ENCODE measurements at places on chromosomes 11 and 22.

DNA sequence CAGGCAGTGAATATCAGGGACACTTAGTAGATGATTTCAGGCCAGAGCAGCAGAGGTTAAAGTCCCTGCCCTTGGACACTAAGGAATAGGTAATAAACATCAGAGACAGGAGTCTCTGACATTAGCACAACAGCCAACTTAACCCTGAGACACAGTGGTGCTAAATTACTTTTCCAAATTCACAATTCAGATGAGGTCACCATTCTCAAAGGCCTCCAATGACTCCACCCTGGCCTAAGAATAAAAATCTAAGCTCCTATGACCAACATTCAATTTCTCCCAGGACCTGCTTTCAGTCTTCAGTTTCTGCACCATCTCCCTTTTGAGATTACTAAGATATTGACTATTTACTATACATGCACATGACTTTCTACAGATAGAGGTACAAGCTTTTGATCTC lies 42.0 kb downstream of the BLID start:
- no peak overlapping the region for H3K4me3 ChIP-seq
- no peak for DNase-seq
- no peak overlapping the region for H3K27ac ChIP-seq
- no peaks in the 10 kb centered on the region for H3K4me1 ChIP-seq
- H3K36me3 ChIP-seq, result no peaks in the 10 kb centered on the region

DNA sequence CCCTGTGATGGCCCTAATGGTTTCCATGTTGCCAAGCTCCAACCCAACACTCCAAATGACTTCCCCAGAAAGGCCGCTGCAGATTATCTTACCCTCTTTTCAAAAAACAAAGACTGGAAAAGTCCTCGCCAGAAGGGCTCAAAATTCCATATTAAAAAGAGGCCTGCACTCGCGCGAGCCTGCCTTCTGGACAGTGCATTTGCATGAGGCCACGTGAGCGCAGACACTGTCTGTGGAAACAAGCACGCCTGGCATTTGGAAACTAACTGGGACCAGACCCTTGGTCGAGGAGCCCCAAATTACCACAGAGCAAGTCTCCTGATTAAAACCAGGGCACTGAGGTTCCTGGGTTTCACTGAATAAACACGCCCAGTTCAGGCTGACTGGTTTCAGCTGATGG lies 42.9 kb downstream of the ABTB2 start:
- H3K36me3 ChIP-seq, result no peaks in the 10 kb centered on the region
- no peaks in the 10 kb centered on the region for H3K27me3 ChIP-seq
- no peak for DNase-seq
- H3K4me3 ChIP-seq, result no peak overlapping the region
- H3K4me1 ChIP-seq, result no peaks in the 10 kb centered on the region

DNA sequence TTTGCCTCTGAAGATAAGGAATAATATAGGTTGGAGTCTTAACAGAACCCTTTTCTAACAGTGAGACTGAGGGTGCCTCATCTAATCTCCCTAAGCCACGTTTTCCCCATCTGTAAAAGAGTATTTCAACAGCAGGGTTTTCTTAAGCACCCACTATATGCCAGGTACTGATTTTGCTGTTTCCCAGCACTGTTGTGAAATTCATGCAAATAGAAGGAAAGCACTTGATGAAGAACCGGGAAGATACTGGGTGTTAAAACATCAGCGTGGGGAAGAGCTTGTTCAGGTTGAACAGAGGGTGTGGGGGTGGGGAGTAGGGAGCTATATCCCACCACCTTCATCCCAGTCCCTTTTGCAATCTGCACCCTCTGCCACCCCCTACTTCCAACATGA lies 2.8 kb downstream of the HMOX1 start:
- peaks cover 7% of the 10 kb centered on the region for H3K4me1 ChIP-seq
- H3K27ac ChIP-seq, result no peak overlapping the region
- H3K36me3 ChIP-seq, result no peaks in the 10 kb centered on the region
- no peak for DNase-seq
- H3K27me3 ChIP-seq, result no peaks in the 10 kb centered on the region
- H3K4me3 ChIP-seq, result no peak overlapping the region

- H3K27me3 ChIP-seq, result no peaks in the 10 kb centered on the region
- DNase-seq, result no peak
- H3K4me3 ChIP-seq, result peak overlapping the region; percentile 99
- H3K4me1 ChIP-seq, result peaks cover 18% of the 10 kb centered on the region
- peak overlapping the region; percentile 75 for H3K27ac ChIP-seq
Measured at GRCh38 chr11:116787436-116787785, 412 bp downstream of the ZPR1 start.

DNA sequence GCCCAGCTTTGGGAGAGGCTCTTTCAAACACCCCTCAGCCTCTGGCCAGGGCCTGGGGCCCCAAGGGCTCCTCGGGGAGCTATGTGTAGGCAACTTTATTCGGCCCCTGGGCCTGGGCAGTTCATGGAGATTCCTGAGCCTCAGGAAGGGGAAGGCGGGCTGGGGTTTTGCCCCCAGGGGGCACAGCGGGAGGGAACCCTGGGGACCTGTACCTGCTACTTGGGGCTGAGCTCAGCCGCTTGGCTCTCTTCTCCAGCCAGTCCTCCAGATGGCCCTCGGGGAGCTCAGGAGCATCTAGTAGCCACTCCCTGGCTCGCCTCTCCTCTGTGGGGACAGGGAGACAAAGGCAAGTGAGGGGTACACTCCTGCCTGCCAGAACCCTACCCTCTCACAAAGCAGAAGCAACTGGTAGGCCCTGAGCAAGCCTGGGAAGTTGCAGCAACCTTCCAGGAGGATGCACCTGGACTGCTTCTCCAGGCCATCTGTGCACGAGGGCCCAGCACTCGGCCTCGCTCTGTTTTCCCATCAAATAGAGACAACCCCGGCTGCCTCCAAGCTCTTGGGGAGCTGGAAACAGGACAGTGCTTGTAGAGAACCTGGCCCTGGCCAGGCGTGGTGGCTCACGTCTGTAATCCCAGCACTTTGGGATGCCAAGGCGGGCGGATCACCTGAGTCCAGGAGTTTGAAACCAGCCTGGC lies 18.5 kb downstream of the CABP7 start:
- H3K36me3 ChIP-seq, result no peaks in the 10 kb centered on the region
- H3K4me1 ChIP-seq, result no peaks in the 10 kb centered on the region
- DNase-seq, result no peak
- H3K4me3 ChIP-seq, result no peak overlapping the region
- H3K27ac ChIP-seq, result no peak overlapping the region
- no peaks in the 10 kb centered on the region for H3K27me3 ChIP-seq

DNA sequence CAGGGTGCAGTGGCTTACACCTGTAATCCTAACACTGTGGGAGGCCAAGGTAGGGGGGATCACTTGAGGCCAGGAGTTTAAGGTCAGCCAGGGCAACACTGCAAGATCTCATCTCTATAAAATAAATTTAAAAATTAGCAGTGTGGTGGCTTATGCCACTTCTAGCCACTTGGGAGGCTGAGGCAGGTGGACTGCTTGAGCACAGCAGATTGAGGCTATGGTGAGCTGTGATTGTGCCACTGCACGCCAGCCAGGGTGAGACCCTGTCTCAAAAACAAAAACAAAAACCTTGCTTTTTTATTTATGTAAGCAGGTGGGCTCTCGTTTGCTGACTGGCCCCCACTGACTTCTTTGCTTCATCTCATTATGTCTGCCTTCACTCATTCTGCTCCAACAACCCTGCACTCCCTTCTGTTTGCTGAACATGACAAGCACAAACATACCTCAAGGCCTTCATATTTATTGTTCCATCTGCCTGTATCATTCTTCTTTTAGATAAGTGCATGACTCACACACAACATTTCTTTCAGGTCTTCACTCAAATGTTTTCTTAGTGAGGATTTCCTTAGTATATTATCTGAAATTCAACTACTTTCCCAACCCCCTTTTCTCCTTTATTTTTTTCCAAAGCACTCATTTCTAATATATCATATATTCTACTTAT lies 32.4 kb upstream of the CLNS1A start:
- no peak overlapping the region for H3K4me3 ChIP-seq
- DNase-seq, result no peak
- H3K27me3 ChIP-seq, result no peaks in the 10 kb centered on the region
- H3K36me3 ChIP-seq, result no peaks in the 10 kb centered on the region

GRCh38 chr22:19174106-19175025 lies 4.2 kb downstream of the SLC25A1 start:
- peak overlapping the region; percentile 40 for H3K27ac ChIP-seq
- H3K36me3 ChIP-seq, result no peaks in the 10 kb centered on the region
- no peaks in the 10 kb centered on the region for H3K27me3 ChIP-seq
- DNase-seq, result peak; percentile 68
- H3K4me3 ChIP-seq, result no peak overlapping the region

Measured in tibial nerve (tissue), 4 donors.